ENCODE measurements at places on chromosomes 12 and 14.

- DNase-seq: no peak
Measured at GRCh38 chr14:54647378-54647777, 80.5 kb downstream of the SAMD4A start.

DNA sequence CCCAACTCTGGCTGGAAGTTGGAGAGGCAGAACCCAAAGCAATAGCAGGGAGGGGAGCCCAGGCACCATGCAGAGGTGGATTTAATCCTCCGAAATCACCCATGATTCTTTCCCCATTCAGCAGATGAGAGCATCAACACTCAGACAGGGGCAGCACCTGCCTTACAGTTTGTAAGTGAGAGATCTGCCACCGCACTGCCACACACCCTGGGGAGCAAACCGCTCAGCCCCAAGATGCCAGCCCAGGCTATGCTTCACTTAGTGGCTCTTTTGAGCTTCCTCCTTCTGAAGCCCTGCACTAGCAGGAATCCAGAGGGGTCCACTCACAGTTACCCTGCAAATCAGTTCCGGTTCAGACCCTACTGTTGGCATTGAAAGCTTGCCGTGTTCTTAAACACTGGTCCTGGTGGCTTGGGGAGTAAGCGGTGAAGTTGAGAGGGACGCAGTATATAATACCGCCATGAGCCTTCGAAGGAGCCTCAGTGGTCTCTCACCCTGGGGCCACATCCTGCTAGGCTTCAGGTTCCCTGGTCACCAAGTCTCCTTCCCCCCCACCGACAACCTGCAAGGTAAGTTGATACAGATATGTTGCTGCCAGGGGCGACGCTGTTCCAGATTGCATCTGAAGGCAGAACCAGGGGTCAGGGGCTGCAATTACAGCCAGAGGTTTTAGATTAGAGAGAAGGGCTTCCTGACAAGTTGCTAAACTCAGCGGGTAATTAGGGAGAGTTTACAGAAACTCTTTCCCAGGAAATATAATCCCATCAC is 72.0 kb upstream of the CCND2 start:
- no peak for DNase-seq

DNA sequence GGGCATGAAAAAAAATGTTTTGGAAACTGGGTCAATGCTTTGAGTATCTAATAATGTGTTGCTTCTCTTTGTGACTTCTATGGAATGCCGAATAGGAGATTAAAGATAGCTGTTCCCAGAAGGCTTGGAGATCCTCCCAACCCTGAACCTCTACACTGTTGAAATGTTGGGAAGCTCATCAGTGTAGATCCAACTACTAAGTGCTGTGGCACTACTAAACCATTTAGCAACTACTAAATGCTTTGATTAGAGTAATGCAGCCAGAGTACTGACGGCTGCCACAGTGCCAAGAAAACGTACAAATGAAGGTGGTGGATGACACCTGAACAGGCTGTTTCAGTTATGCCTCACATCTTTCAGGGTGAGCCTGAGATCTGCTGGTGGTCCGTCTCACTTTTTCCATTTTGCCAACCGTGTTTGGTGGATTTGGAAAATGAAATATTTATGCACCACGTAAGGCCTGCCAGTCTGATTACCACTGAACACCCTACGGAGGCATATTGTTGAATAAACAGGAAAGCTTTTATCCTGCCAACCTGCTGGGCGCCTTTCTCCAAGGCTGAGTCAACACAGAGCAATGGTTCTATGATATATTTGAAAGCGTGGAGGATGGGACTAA is 938.0 kb upstream of the FLRT2 start:
- DNase-seq: no peak

GRCh38 chr12:100154474-100155247 is 12.0 kb upstream of the BLTP3B start:
- DNase-seq: no peak

- no peak for DNase-seq
Measured at GRCh38 chr12:46657453-46658411, 168.1 kb downstream of the SLC38A4 start.

DNA sequence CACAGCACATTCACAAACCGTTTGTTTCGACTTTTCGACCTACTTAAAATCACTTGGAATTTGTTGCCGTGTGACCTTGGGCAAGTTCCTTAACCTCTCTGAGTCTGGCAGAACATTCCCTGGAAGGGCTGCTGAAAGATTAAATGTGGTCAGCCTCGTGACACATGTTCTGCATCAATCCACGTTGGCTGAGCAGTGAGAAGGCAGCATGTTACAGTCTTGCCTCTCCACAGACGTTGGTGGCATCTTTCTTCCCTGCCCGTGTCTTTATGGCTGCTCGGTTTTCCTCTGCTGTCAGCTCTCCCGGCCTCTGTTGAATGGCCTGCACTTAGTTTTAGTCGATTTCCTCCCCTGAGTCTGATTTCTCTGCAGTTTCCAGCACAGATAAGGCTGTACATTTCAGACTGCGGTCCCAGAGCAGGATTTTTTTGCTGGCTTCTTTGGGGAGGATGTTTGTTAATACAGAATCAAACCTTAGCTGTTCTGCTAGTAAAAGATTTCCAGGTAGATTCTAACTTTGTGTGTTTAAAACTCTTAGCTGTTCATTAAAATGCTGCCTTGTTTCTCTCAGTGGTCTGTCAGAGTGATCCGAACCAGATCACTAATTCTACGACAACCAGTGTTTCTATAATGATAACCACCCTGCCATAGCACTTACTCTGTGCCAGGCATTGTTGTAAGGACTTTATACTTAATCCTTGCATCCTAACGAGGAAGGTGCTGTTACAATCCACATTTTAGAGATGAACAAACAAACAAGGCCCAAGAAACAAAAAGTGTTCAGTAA is 217.1 kb downstream of the CHST11 start:
- DNase-seq: no peak

GRCh38 chr12:123939716-123940626 is 32.7 kb downstream of the CCDC92 start:
- DNase-seq: no peak

- no peak for DNase-seq
Measured at GRCh38 chr12:9793779-9794395, 33.2 kb upstream of the CD69 start.

DNA sequence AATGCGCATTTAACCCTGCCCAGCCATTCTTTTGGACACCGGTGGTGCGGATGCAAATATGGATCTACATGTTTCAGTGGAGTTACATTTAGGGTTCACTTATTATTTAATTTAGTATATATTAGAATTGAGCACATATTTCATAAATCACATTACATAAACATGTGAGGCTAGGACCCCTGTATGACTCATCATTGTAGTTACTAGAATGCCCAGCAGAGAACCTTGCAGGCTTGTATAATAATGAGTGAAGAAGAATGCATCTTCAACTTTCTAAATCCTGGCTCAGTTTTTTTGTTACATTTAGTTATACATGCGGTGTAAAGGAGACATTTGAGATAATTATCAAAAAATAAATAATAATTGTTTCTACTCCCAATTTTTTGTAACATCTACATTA is 369.0 kb downstream of the ATP23 start:
- no peak for DNase-seq

DNA sequence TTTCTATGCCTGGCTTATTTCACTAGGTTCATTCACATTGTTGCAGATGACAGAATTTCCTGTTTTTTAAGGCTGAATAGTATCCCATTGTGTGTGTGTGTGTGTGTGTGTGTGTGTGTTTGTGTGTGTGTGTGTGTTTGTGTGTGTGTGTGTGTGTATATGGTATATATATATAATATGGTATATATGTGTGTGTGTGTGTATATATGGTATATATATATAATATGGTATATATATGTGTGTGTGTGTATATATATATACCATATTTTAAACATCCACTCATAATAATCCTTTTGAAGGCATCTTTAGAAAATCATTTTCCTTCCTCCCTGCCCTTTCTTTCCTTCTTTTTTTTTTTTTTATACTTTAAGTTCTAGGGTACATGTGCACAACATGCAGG is 5.0 kb upstream of the CCDC198 start:
- no peak for DNase-seq

DNA sequence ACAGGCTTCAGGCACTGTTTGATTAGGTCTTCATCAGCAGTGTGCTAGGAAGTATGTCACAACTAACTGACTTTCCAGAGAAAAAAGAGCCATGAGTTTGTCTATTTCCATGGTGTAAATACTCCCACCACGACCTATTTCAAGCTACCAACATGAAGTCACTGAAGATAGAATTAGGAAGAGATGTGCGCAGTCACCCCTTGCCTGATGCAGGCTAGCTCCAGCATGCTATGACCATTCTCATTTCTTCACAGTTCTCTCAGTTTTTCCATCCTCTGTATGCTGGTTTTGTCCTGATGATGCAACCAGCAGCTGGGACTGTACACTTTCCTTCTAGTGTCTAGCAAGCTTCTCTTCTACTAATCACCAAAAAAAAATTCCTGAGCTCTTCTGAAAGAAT is 191.6 kb upstream of the NUDT4 start:
- DNase-seq: no peak

DNA sequence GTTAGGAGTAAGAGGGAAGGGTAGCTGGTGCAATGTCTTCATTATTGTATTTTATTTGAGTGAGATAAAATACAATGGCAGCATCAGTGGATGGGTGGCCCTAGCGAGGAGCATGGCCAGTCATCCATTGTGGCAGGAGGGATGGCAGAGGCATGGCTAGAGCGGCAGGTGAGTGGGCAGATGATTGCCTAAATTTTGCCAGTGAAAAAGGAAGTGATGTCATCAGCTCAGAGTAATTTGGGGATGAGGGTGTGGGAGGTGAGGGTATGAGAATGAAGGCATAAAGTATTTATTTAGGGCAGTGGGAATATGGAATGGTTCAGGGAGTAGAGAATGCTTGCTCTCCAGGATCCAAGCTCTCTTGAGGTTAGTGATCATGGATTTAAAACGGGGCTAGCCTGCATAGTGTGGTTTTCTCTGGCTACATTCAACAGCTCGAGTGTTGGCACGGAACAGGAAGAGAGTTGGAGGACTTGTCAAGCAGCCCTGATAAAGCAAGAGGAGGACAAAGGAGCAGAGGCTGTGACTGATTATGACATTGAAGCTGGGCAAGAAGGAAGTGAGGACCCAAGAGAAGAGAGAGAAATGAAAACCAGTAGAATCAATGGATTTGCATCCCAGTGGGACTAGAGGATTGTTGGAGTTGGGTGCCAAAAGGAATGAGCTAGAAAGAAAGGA is 18.7 kb upstream of the SERPINA6 start:
- no peak for DNase-seq

GRCh38 chr12:127970491-127970890 is 296.5 kb upstream of the TMEM132C start:
- no peak for DNase-seq

DNA sequence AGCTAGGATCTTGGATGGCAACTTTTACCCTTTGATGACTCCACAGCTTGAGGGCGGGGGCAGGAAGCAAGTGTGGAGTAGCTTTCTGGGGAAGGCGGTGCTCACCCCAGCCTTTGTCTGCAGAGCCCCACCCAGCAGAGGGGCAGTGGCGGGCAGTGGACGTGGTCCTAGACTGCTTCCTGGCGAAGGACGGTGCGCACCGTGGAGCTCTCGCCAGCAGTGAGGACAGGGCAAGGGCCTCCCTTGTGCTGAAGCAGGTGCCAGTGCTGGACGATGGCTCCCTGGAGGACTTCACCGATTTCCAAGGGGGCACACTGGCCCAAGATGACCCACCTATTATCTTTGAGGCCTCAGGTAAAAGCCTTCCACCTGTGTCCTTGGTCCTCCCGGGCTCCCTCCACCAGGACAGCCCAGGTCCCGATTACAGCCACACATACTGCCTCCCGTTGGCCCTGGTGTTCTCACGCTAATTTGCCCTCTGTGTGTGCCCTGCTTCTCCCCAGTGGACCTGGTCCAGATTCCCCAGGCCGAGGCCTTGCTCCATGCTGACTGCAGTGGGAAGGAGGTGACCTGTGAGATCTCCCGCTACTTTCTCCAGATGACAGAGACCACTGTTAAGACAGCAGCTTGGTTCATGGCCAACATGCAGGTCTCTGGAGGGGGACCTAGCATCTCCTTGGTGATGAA is 1.2 kb downstream of the TAPBPL start:
- DNase-seq: no peak

DNA sequence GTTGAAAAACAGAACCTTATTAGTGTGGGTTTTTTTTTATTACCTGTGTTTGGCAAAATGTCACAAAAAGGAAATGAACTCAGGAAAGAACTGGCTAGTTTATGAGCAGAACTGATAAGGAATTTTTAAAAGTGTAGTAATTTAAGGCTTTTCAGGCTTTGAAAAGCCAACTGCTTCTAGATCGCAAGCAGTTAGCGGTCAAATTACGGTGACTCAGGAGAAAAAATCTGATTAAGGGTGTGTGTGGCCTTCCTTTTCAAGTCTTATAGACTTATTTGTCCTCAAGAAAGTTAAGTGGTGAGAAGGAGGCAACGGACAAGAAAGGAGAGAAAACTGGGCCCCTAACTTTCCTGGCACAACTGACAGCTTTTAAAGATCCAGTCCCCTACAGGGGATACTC is 33.4 kb downstream of the PDZRN4 start:
- no peak for DNase-seq

GRCh38 chr12:113457710-113458109 is 14.0 kb downstream of the LHX5 start:
- no peak for DNase-seq

GRCh38 chr12:4987076-4988046 is 56.3 kb upstream of the KCNA5 start:
- no peak for DNase-seq

DNA sequence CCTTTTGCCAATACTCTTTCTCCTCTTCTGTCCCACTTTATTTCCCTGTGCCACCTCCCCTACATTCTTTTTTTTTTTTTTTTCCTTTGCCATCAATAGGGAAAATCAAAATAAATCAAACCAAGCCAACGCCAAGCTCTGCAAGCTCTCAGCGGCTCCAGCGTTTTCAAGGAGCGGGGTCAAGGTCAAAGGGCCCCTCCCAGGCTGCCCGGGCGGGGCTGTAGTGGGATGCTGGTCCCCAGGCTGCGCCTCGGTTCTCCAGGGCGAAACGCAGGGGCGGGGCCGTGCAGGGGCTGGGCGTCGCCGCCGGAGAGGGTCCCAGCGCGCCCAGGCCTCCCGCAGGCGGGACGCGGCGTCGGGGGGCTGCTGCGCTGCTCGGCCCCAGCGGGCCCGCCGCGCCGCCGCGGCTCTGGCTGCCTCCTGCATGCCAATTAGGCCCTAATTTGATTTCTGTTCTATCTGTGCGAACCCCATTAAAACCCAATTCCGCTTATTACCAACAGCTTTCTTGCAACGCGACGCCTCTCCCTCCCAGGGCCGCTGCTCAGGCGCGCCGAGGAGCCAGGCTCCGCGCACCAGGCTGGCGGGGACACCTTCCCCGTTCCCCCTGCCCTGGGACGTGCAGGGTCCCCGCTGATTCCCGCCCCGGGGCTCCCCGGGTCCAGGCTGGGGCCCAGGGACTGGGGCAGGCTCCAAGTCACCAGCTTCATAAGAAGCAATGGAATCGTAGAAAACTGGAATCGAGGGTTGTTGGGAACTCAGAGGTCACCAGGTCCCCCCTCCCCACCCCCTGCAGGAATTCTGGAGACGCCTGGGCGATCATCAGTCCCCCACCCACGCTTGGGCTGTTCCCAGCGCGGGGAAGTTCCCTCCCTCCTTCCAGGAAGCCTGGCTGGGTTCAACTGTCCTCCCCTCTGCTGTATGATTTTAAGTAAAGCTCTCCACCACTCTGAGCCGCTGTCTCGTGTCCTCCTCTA is 50.7 kb upstream of the MAP1LC3B2 start:
- DNase-seq: no peak

GRCh38 chr12:70120970-70121369 is 122.3 kb upstream of the CNOT2 start:
- no peak for DNase-seq

- DNase-seq: peak; percentile 80
Measured at GRCh38 chr12:47819896-47820630, at the start of gene HDAC7. HDAC7 (minus strand) TSS chr12:47819903; CDS start chr12:47819785, 118 bp downstream.
